ENCODE measurements at places on chromosomes 3 and 15. TPM values are rescaled to one million over a fixed set of nuclear protein-coding genes. Genes with fewer than 3 reads are reported as not detected.

The GUCA1C gene
- not detected for total RNA-seq

- no peaks in the 10 kb centered on the region for H3K4me1 ChIP-seq
- no peaks in the 10 kb centered on the region for H3K36me3 ChIP-seq
Observed at GRCh38 chr3:54206874-54207273, 84.5 kb downstream of the CACNA2D3 start.

The SAMMSON gene
- total RNA-seq, result 0.67 TPM

DNA sequence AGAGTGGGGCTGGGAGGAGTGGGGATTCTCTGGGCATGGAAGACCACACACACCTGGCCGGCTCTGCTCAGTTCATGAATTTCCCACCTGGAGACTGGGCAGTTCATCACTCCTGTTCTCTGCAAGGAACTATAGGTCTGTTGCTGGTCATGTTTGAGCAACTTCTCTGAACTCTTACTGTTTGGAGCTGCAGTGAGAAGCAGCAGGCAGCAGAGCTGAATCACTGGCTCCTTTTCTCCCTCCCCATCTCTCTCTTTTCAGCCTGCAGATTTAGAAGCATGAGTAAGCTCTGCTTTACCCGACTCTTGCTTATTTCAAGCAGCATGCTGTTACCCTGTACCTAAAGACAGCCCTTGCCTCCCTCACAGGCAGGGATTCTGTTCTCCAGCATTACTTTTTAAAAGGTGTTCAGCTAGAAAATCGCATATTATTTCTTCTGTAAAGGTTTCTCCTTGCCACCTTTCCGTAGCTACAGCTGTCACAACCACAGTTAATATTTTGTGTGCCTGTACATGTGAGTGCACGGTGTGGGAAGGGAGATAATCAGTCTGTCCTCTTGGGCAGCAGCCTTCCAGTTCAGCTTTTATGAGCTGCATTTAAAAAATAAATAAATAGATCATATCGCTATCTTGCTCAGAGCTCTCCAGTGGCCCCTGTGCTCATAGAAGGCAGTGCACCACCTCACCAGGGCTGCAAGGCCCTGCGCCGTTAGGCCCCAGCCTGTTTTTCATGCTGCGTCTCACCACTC, 131.6 kb downstream of the CHCHD6 start:
- H3K4me3 ChIP-seq, result no peak overlapping the region
- DNase-seq, result no peak
- no peaks in the 10 kb centered on the region for H3K4me1 ChIP-seq
- no peak overlapping the region for H3K27ac ChIP-seq
- H3K27me3 ChIP-seq, result no peaks in the 10 kb centered on the region

The TCTA gene
- 177 TPM for total RNA-seq

DNA sequence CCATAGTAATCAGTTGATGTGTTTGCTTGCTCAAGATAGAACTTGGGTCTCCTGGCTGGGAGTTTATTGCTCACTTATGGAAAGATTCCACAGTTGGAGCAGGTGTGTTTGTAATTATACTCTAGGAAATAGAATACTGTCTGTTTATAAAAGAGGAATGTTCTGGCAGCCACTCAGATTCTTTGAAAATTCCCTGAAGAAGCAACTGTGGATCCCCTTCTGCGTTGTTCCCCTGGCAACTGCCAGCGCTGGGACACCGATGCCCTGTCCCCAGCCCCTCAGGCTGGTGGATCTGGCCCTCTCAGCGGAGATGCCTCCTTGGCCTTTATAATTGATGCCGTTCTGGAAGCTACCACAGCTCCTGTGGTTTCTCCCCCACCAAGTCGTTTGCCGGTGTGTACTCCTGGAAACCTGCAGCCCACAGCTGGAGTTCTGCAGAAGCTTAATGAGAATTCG, 225.9 kb downstream of the ITPR1 start:
- no peak overlapping the region for H3K4me3 ChIP-seq
- no peak for DNase-seq
- peaks cover 47% of the 10 kb centered on the region for H3K4me1 ChIP-seq
- H3K27me3 ChIP-seq, result no peaks in the 10 kb centered on the region

- no peak overlapping the region for H3K27ac ChIP-seq
- no peaks in the 10 kb centered on the region for H3K27me3 ChIP-seq
- DNase-seq, result peak; percentile 16
- H3K4me3 ChIP-seq, result no peak overlapping the region
- no peaks in the 10 kb centered on the region for H3K36me3 ChIP-seq
Observed at GRCh38 chr15:39756806-39757522, 25.7 kb downstream of the FSIP1 start.

DNA sequence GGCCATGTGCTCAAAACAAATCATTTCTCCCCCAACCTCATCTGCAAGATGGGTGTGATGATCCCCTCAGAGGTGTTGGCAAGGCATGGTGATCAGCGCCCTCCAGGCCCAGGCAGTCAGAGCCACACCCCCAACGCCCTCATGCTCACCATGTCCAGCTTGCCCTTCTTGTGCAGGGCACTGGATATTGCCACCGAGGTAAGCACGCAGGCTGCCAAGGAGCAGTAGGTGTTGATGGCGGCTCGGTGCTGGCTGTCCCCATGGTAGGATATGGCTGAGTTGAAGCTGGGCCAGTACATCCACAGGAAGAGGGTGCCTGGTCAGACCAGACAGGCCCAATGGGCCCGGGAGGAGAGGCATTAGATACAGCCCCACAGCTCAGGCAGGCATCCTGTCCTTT, 17.2 kb downstream of the RHCG start:
- H3K27ac ChIP-seq, result no peak overlapping the region
- H3K4me1 ChIP-seq, result no peaks in the 10 kb centered on the region
- H3K36me3 ChIP-seq, result no peaks in the 10 kb centered on the region

- DNase-seq, result no peak
- H3K27me3 ChIP-seq, result no peaks in the 10 kb centered on the region
- H3K4me1 ChIP-seq, result no peaks in the 10 kb centered on the region
- H3K27ac ChIP-seq, result no peak overlapping the region
Observed at GRCh38 chr3:104198131-104198530, 1168.6 kb upstream of the ALCAM start.

DNA sequence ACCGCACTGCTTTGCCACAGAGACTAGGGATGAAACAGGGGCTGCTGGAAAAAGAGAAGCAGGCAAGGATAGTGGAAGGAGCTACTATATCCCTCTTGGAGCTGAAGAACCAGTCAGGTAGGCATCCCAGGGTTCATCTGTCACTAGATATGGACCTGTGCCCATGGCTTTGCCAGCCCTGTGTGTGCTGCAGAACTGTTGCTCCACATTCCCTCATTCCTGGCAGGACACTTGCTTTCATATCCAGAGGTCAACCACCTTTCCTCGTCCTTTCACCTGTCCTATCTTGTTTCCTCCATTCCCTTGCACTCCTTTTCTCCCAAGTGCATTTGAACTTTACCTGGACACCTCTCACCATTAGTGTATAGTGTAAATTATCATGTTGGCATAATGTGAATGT, 12.0 kb downstream of the SNRK start:
- DNase-seq, result peak; percentile 58
- H3K4me1 ChIP-seq, result peaks cover 23% of the 10 kb centered on the region
- H3K4me3 ChIP-seq, result no peak overlapping the region
- peak overlapping the region; percentile 11 for H3K27ac ChIP-seq
- no peaks in the 10 kb centered on the region for H3K27me3 ChIP-seq

The C3orf20 gene
- total RNA-seq, result 0.29 TPM

All from thyroid gland (tissue), 4 donors.